ENCODE measurements at places on chromosomes 6 and 20.

DNA sequence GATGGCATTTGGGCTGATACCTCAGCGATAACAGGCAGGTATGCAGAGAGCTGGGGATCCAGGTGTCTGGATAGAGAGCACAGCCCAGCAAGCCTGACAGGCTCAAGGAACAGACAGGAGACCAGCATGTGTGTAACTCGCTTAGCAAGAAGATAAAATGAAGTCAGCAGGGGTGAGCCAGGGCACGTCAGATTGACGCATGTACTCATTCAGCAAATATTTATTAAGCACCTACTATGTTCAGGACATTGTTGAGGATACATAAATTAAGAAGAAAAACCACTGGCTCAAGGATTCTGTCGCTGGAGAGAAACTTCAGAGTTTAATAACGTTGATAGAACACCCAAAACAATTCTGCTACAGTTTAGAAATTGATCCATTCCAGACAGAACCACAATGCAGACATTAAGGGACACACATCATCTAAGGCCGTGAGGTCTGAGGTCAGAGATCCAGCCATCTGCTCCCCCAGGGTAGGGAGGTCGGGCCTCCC lies 1.0 kb upstream of the DUSP22 start:
- DNase-seq, result peak; percentile 30

- DNase-seq, result no peak
Measured at GRCh38 chr20:24493181-24493580, 23.8 kb downstream of the SYNDIG1 start.

- DNase-seq, result no peak
Measured at GRCh38 chr20:44019638-44020335, 105.1 kb downstream of the TOX2 start.

DNA sequence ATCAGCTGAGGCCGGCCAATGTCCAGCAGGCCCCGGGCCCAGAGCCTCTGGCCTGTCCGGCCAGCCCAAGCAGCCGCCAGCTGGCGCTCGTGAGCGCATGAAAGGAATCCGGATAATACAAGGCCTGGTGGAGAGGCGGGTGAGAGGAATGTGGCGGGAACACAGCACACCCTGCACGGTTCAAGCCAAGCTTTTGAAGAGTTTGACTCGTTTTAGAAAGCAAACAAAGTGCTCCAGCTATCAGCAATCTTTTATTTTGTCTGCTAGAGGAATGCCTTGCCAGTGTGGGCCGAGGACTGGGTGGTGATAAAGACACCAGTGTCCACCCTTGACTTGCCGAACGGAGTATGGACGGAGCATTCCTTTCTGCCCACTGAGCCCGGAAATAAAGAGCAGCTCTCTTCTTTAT lies 9.3 kb upstream of the NEDD9 start:
- DNase-seq, result no peak

GRCh38 chr6:169850154-169850553 lies 98.7 kb downstream of the ERMARD start:
- no peak for DNase-seq

GRCh38 chr6:109000289-109000688 lies 94.4 kb downstream of the SESN1 start:
- DNase-seq, result no peak

DNA sequence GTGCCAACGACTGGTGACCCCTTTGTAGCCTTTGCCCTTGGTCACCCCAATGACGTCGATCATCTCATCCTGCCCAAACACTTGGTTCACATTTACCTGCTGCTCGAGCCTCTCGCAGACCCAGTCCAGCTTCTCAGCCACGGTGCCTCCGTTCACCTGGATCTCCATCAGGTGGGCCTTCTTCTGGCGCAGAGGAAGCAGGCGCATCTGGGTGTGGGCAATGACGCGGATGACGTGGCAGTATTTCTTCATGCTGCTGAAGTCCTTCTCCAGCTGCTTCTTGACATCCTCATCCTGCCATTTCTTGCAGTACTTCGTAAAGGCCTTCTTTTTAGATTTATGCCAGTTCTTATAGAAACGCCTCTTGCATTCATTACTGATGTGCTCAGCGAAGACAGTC lies 46.9 kb upstream of the SEC63 start:
- no peak for DNase-seq

DNA sequence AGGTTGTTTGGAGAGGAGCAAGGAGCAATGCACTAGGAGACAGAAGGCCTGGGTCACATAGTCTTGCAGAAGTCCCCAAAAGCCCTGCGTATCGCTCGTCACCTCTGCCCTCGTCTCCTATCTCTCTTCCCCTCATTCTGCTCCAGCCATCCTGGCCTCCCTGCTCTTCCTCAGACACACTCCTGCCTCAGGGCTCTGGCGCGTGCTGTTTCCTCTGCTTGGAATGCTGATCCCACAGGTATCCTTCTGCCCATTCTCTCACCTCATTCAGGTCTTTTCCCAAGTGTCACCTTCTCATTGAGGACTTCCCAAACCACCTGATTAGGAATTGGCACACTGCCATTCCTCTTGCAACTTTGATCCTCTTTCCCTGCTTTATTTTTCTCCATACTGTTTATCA lies 9.0 kb upstream of the SLC2A10 start:
- DNase-seq, result no peak

DNA sequence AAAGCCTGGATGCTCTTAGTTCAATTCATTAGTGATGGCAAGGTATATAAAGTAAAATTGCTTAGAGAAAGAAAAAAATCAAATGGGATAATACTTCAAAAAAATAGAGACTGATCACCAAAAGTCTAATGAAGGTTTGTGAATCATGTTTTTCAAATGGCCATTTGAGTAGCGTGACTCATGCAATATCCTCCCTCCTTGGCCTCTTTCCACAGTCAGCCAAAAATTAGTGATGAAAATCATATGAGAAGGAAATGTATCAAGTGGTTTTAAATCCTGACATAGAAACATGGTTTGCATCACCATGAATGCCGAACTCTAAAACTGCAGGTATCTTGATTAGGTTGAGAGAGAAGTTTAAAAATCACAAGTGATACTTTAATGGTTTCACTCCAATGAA lies 1.2 kb upstream of the COL19A1 start:
- DNase-seq, result peak; percentile 52

Data from mammary epithelial cell (primary cell).